Neural progenitor cell (in vitro differentiated cells): ENCODE measurements at places on chromosomes 5 and 9. TPM values are rescaled to one million over a fixed set of nuclear protein-coding genes. Genes with fewer than 3 reads are reported as not detected.

C9orf43 gene
- total RNA-seq: 0.50 and 1.3 TPM in 2 replicates

ATG10 gene
- total RNA-seq: 13.4 and 13.9 TPM in 2 replicates

WDR31 gene
- total RNA-seq: 2.5 and 3.2 TPM in 2 replicates

ENTREP1 gene
- 1.8 TPM in 2 replicates for total RNA-seq

CD74 gene
- total RNA-seq: 9.8 and 25.6 TPM in 2 replicates

DMGDH gene
- 0.32 and 1.4 TPM in 2 replicates for total RNA-seq

MRPL41 gene
- 10.3 and 36.9 TPM in 2 replicates for total RNA-seq

PCDHB3 gene
- 5.6 and 6.7 TPM in 2 replicates for total RNA-seq

TAF1L gene
- total RNA-seq: not detected in 2 replicates

GRCh38 chr9:5633243-5633642 is 4.3 kb downstream of the RIC1 start:
- no peak for DNase-seq
- no peaks in the 10 kb centered on the region for H3K27me3 ChIP-seq
- H3K4me3 ChIP-seq: no peak overlapping the region
- H3K4me1 ChIP-seq: peaks cover 9% of the 10 kb centered on the region
- no peaks in the 10 kb centered on the region for H3K36me3 ChIP-seq

GRCh38 chr5:79736528-79737514 is 47.2 kb downstream of the CMYA5 start:
- no peaks in the 10 kb centered on the region for H3K36me3 ChIP-seq
- no peak overlapping the region for H3K27ac ChIP-seq
- no peaks in the 10 kb centered on the region for H3K4me1 ChIP-seq
- H3K27me3 ChIP-seq: no peaks in the 10 kb centered on the region

- no peak overlapping the region for H3K27ac ChIP-seq
- peak; percentile 35 for DNase-seq
- no peak overlapping the region for H3K4me3 ChIP-seq
Observed at GRCh38 chr9:110880189-110880588, 158.1 kb downstream of the LPAR1 start.

DNA sequence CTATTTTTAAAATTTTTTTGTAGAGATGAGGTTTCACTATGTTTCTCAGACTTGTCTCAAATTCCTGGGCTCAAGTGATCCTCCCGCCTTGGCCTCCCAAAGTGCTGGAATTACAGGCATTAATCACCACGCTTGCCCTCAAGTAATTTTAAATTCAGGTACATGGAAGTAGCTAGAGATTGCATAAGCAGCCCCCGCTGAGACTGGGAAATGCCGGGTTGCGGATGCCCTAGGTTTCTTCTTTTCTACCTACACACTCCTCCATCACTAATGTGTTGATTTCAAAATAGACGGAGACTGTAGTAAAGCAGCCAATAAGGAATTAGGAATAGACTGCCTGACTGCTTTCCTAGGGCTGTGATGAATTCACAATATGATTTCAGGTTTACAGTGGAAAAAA is 202.4 kb downstream of the FANCC start:
- no peaks in the 10 kb centered on the region for H3K36me3 ChIP-seq
- no peak overlapping the region for H3K27ac ChIP-seq
- H3K4me3 ChIP-seq: no peak overlapping the region
- H3K4me1 ChIP-seq: no peaks in the 10 kb centered on the region

GRCh38 chr9:111450124-111450523 is 34.1 kb downstream of the ECPAS start:
- no peaks in the 10 kb centered on the region for H3K4me1 ChIP-seq
- no peaks in the 10 kb centered on the region for H3K36me3 ChIP-seq
- DNase-seq: no peak

DNA sequence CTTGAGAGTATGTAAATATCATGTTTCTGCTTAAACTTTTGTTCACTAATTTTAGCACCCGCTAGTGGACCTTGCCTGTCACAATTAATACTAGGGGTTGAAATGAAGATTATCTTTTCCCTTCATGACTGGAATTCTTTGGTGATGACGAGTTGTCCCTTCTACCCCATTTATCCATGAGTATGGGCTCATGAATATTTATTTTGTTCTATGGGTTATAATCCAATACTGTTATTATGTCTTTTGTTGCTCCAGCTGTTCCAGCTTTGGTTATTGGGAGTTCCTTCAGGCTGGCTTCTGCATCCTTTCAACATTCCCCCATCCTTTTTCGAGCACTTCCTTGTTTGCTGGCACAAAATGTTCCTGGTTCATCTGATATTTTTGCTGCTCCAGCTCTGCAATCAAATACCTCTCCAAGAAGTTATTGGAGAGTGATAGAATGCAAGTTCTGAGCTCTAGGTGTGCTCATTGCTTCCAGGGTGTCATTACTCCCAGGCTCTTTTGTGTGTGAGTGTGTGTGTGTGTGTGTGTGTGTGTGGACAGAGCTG is 19.7 kb upstream of the ARHGEF28 start:
- no peak overlapping the region for H3K27ac ChIP-seq
- no peak for DNase-seq
- no peak overlapping the region for H3K4me3 ChIP-seq
- H3K4me1 ChIP-seq: no peaks in the 10 kb centered on the region

DNA sequence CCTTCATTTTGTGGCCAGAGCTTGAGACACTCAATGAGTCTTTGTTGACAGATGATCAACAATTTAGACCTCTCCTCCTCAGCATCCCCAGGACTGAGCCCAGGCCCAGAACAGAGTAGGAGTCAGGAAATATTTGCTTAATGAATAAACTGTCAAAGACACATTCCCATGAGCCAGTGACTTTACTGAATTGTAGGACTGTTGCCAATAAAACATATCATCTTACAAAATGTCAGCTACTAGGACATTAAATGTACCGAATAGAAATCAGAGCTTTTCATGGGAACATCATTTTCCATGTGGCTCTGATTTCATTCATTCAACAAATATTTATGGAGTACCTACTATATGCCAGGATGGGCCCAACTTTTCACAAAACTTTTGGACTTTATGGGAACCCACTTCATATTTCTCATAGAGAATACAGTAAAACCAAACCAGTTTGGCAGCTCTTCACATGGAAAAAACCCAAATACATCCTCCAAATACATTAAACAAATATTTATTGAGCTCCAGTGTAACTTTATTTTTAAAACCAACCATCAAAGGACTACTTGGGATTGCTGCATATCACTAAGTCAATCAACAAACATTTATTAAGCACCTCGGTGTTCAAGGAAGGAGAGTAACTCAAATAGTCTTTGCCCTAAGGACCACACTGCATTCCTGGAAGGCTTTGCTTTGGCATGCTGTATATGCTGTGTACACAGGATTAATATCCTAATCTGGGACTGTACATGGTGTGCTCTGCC is 11.4 kb downstream of the VDAC1 start:
- peaks cover 21% of the 10 kb centered on the region for H3K4me1 ChIP-seq
- H3K4me3 ChIP-seq: no peak overlapping the region
- no peaks in the 10 kb centered on the region for H3K27me3 ChIP-seq
- peaks cover 3% of the 10 kb centered on the region for H3K36me3 ChIP-seq
- DNase-seq: no peak

DNA sequence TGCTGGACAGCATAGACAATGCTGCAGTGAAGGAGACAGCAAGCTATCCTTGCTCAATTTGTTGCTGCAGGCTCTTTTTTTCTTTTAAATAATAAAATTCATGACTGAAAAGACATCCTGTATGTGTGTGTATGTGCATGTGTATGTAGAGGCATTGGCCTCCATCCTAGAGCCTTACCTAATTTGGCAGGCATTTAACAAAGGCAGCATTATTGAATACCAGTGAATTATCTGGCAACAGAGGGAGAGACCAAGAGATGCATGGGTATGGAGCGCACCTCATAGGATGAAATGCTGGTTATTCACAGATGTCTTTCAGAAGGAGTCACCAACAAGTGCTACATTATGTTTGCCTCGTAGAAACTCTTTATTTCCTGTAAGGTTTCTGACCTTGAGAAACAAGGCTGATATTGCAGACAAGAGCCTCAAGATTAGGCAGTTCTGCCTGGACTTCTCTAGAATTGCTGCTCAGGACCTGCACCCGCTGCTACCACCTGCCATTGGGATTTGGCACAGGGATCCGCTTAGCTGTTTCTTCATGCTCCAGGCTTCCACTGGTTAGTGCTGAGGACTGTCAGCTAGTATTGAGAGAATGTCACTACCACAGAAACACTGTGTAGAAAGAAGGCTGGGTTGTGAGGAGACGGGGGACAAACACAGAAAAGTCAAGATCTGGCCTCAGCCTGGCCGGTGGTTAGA is 247.7 kb upstream of the RFX3 start:
- H3K4me1 ChIP-seq: no peaks in the 10 kb centered on the region
- no peaks in the 10 kb centered on the region for H3K27me3 ChIP-seq
- DNase-seq: no peak
- no peak overlapping the region for H3K4me3 ChIP-seq
- no peaks in the 10 kb centered on the region for H3K36me3 ChIP-seq

DNA sequence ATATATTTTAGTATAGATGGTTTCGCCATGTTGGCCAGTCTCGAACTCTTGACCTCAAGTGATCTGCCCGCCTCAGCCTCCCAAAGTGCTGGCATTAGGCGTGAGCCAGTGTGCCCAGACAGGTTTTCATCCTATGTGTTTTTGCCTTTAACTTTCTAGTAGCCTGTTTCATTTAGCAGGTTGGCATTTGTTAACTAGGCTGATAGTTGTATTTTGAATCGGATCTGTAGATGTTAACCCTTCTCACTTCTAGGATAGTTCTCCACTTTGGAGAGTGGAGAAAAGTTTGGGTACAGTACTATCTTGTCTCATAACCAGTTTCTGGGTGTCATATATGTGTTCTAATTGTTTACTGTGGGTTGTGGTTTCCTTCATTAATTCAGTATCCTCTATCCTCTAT is 7.3 kb upstream of the FGF18 start:
- H3K27ac ChIP-seq: no peak overlapping the region
- H3K27me3 ChIP-seq: no peaks in the 10 kb centered on the region
- no peak for DNase-seq
- H3K4me1 ChIP-seq: no peaks in the 10 kb centered on the region
- peaks cover 25% of the 10 kb centered on the region for H3K36me3 ChIP-seq

GRCh38 chr9:8917956-8918739 is 1118.6 kb upstream of the DMAC1 start:
- no peaks in the 10 kb centered on the region for H3K27me3 ChIP-seq
- H3K27ac ChIP-seq: no peak overlapping the region
- no peaks in the 10 kb centered on the region for H3K4me1 ChIP-seq
- H3K36me3 ChIP-seq: no peaks in the 10 kb centered on the region

DNA sequence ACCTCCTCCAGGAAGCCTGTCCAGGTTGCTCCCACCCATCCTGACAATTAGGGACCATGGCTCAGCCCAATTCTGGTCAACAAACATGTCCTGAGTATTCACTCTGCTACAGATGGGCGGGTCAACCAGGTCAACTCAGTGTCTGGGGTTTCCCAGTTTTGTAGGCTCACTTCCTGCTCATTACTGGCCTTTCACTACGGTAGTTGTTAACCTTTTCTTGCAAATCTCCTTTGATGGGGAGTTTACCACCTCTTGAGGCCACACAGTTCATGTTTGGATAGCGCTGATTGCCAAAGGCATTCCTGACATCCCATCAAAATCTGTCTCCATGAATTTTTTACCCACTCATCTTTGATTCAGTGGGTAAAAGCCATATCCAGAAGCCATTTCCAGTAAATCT is 13.8 kb downstream of the TMEM8B start:
- peaks cover 32% of the 10 kb centered on the region for H3K27me3 ChIP-seq
- DNase-seq: no peak
- no peak overlapping the region for H3K4me3 ChIP-seq
- H3K4me1 ChIP-seq: peaks cover 4% of the 10 kb centered on the region
- H3K27ac ChIP-seq: no peak overlapping the region

DNA sequence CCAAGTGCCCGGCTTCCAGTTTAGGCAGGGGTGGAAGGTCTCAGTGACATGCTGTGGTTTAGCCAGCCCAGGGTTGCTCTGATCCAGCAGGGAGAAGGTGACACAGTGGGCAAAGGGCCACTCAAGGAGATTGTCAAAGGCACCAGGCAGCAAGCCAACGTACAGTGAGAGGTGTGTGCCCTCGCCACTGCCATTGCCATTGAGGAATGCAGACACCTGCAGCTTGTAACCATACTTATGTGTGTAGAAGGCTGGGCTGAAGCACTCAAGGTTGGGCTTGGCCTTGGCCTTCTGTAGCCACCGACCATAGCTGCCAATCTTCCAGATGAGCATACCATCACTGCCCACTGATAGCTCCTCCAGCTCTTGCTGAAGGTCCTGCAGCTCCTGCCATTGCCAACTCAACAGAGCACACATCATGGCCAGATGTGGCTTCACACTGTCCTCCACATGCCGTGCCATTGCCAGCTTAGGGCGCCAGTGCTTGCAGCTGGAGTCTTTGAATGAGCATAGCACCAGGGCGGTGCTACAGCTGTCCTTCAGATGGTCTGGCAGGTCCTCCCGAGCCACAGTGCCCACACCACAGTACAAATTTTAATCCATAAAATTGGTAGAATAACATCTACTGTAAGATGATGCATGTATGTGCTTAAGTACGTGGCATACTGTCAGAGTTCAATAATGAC is 59.7 kb upstream of the HMHB1 start:
- no peak for DNase-seq
- H3K4me3 ChIP-seq: no peak overlapping the region
- H3K27ac ChIP-seq: no peak overlapping the region

DNA sequence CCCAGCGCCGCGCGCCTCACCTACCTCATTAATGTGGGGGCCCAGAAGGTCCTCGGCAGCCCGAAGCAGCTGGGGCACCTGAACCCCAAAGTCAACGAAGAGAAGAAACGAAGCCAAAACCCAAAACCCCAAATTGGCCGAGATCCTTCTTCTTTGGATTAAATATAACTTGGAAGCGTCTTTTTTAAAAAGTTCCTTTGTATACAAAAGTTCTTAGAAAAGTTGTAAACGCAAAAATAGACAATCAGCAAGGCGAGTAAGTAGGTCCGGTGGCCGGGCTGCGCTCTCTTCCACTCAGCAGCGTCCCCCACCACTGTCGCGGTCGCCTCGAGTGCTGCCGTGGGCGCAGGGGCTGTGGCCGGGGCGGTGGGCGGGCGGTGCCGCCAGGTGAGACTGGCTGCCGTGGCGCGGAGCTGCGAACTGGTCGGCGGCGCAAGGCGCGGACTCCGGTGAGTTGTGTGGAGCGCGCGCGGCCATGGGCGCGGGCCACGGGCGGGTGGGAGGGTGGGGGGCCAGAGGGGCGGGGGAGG is 360 bp downstream of the KLF4 start:
- H3K4me3 ChIP-seq: peak overlapping the region; percentile 66
- no peaks in the 10 kb centered on the region for H3K36me3 ChIP-seq
- peaks cover 74% of the 10 kb centered on the region for H3K27me3 ChIP-seq
- peaks cover 14% of the 10 kb centered on the region for H3K4me1 ChIP-seq

DNA sequence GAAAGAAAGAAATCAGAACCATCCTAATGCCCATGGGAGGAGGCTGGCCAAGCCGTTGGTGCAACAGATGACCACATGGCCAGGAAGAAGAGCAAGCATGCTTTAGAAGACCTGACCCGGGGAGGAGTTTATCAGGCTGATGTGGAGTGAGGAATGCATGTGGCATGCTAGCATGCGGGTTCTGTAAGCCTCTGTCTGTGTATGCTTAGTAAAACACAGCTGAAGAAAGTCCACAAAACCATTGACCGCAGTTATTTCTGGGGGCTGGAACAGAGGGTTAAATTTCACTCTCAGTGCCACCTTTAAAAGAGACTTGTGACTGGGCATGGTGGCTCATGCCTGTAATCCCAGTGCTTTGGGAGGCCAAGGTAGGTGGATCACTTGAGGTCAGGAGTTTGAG is 19.1 kb downstream of the GFI1B start:
- peaks cover 9% of the 10 kb centered on the region for H3K4me1 ChIP-seq
- peaks cover 20% of the 10 kb centered on the region for H3K27me3 ChIP-seq
- no peak for DNase-seq
- no peak overlapping the region for H3K4me3 ChIP-seq
- H3K27ac ChIP-seq: no peak overlapping the region

GRCh38 chr5:179405054-179405416 is 59.8 kb upstream of the ADAMTS2 start:
- DNase-seq: no peak
- no peaks in the 10 kb centered on the region for H3K36me3 ChIP-seq
- H3K4me1 ChIP-seq: no peaks in the 10 kb centered on the region
- H3K27ac ChIP-seq: no peak overlapping the region
- no peaks in the 10 kb centered on the region for H3K27me3 ChIP-seq
- no peak overlapping the region for H3K4me3 ChIP-seq
